ENCODE measurements at places on chromosomes 6 and 20.

DNA sequence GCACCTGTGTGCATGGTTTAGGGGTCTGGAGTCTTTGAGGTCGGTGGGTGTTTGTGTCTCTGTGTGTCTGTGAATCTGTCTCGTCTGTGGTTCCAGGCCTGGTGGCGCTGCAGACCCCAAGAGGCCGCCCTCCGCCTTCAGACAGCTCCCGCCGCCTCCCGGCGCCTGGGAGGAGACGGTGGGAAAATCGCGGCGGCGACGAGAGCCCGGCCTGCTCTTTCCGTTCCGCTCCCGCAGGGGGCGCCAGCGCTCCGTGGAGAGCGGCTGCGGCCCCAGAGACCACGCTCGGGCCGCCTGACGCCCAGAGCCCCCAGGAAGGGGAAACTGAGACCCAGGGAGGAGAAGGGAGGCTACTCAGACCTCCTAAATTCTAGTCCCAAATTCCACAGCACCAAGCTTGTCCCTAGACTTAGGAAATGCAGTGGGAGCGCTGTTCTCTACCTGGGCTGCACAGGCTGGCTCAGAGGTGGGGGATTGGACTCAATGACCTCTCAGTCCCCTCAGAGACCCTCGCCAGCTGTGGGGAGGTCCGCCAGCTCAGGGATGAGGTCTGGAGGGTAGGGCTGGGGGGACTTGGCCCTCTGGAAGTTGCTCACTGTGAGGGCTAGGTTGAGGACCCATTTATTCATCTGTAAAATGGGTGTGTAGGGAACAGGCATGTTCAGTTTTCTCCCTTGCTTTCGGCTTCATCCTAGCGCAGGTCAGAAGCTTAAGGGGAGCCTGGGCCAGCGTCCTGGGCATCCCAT lies 36.9 kb upstream of the BLCAP start:
- peak; percentile 39 for DNase-seq

- DNase-seq: peak; percentile 39
Measured at GRCh38 chr6:63573076-63573898, 1.0 kb downstream of the LOC128125822 start.

DNA sequence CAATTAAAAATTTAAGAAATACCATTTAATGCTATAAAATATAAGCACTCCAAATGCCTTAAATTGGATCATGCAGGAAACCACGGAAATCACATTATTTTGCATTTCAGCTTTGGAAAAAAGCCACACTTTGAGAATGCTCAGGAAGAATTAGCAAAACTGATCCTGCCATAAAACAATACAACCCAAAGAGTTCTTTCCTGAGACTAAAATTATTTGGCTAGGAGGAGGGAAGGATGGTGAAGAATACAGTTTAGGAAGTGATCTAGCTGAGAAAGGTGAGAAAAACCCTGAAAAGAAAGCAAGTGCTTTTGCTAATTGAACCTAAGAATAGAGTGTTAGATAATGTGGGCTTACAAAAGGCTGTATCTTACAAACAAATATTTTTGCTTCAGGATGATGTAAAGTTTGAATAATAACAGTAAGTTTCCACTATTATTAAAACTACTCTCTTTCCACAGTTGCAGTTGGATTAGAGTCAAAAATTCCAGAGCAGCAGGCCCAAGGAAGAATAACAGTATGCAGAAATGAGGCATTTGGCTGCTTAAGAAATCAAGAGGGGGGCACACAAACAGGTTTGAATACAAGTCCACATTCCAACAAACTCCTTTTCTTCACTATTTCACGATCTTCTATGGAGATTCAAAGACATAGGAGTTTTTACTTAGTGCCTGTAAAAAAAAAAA lies 565.4 kb downstream of the RFPL4B start:
- no peak for DNase-seq

DNA sequence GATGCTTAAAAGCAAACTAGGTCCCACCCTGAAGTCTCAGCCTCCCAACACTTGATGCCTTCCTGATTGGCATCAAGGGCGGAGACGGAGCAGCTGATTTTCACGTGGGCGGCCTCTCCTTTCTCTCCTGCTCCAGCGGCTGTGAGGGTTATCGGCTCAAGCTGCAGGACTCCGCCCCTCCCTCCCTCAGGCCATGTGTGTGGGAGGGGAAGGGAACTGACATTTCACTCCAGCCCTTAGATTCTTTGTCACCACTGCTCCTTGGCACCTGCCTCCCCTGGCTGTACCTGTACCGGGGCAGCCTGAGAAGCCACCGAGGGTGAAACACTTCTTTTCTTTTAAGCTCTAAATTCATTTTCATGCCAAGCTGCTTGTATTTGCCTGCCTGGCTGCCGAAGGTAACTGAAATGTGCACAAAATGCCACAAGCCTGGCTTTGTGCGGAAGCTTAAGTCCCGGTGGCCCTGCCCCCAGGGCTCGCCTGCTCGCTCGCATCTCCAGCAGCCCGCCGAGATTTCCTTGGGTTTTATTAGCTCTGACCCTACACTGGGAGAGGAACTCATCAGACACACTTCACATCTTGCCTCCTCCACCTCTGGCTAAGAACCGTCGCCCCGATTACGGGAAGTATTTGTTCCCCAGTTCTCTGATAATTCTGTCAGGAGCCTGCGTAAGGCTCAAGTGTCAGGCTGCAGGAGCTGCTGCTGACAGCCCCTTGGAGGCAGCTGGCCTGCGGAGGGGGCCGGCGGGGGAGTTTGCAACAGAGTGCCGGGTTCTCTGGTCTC lies 9.6 kb upstream of the CPNE5 start:
- DNase-seq: peak; percentile 40

DNA sequence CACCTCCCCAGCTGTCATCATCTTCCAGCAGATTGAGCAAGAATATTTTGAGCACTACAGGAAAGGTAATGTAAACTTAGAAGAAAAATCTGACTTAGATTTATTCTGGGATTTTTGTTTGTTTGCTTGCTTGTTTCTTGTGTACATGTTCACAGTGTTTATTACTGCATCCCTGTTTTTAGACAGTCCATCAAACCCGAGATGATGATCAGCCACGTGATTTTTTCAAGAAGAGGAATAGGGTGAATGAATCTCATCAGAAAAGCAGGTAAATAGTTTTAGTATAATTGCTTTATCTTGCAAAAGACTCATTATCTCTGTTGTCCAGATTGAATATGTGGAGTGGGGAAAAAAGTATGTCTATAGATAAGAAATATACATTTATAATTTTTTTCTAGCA lies 2.1 kb downstream of the FAM217B start:
- no peak for DNase-seq

- no peak for DNase-seq
Measured at GRCh38 chr20:62350098-62350628, 16.9 kb downstream of the LAMA5 start.

DNA sequence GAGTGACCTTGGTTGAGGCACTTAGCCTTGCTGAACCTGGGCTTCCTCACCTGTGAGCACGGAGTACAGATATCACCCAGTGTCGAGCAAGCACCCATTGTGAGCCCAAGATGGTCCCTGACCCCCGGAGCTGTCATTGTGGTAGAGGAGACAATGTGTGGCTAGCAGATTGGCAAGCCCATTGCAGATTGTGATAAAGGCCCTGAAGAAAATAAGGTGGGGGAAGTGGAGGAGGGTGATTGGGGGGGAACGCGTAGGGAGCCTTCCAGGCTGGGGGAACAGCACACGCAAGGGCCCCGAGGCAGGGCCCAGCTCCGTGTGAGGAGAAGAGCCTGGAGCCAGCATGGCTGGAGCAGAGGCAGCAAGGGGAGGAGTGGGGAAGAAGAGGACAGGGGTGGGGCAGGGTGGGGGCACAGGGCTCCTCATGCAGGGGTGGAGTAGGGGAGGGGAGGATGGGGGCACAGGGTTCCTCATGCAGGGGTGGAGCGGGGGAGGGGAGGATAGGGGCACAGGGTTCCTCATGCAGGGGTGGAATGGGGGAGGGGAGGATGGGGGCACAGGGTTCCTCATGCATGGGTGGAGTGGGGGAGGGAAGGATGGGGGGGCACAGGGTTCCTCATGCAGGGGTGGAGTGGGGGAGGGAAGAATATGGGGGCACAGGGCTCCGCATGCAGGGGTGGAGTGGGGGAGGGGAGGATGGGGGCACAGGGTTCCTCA lies 7.0 kb downstream of the CEBPB start:
- DNase-seq: no peak

DNA sequence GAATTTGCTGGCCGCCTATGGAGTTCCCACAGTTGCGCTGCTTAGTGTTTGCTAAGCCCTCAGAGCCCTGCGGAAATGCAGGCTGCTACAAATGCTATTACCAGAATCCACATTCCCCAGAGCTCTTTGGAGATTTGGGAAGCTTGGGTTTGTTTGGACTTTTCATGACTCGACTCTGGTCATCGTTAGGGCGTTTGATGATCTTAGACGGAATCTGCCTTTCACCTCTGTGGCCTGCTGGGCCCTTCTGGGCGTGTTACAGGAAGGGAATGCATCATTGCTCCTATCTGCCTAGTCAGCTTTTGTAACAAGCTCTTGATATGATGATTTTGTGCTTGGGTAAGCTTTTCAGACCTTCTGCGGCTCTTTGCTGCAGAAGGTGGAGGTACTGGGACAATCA lies 50.8 kb downstream of the EYA2 start:
- peak; percentile 66 for DNase-seq

GRCh38 chr6:165910184-165910966 lies 247.3 kb upstream of the PDE10A start:
- no peak for DNase-seq

Measured in NT2/D1 (cell line).